ENCODE measurements at places on chromosomes 13 and 19.

- DNase-seq = peak; percentile 69
Measured at GRCh38 chr13:51152701-51153100, 41.6 kb upstream of the C13orf42 start.

GRCh38 chr19:49767381-49767780 is 580 bp downstream of the AP2A1 start:
- no peak for DNase-seq

GRCh38 chr19:4506449-4507149 is 11.7 kb downstream of the PLIN4 start:
- peak; percentile 67 for DNase-seq

DNA sequence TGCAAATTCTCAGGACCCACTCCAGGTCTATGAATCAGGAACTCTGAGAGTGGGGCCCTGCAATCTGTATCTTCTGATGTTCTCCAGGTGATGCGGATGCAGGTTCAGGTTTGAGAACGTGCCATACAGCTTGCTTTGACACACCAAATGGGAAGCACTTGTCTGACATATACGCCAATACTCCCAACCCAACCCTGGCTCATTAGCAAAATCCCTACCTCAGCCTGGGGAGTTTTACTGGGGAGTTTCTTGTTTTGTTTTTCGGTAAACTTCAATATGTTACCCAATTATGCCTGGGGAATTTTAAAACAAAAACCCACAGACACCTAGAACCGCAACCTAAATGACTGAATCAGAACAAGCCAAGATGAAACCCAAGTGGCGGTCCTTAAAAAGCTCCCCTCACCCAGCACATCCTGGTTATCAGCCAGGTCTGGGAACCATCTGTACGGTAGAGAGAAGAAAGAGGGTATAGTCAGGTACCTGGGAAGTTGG is 41.2 kb downstream of the ABCC4 start:
- no peak for DNase-seq

- DNase-seq = no peak
Measured at GRCh38 chr19:4350726-4351125, 7.4 kb downstream of the MPND start.

DNA sequence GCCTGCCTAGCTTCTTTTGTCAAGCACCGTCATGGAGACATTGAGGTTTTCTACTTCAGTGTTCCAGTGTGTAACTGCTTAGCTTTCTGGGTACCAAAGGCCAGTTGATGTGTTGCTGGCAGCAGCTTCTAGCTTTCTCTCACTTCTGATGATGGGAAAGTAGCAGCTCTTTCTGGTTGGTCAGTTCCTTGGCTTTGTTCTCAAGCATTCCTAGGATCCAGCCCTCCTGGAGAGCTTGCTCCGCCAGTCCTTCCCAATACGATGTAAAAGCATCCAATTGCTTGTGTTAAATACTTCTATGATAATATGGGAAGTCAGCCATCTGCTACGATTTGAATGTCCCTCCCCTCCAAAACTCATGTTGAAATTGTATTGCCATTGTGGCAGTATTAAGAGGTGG is 182.8 kb downstream of the UGGT2 start:
- DNase-seq = no peak

DNA sequence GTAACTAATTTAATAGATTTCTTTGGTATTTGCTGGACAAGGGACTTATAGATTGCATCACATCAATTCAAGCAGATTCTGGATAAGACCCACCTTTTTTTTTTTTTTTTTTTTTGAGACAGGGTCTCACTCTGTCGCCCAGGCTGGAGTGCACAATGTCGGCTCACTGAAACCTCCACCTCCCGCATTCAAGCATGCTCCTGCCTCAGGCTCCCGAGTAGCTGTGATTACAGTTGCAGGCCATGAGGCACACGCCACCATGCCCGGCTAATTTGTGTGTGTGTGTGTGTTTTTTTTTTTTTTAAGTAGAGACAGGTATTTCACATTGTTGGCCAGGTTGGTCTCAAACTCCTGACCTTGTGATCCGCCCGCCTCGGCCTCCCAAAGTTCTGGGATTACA is 4.2 kb upstream of the PRODH2 start:
- DNase-seq = no peak

DNA sequence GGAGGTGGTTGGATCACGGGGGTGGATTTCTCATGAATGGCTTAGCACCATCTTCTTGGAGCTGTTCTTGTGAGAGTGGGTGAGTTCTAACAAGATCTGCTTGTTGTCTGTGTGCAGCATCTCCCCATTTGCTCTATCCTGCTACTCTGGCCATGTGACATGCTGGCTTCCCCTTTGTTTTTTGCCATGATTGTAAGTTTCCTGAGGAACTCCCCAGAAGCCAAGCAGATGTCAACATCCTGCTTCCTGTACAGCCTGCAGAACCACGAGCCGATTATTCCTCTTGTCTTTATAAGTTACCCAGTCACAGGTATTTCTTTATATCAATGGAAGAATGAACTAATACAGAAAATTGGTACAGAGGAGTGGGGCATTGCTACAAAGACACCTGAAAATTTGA is 2.3 kb upstream of the SIGLEC12 start:
- DNase-seq = no peak

DNA sequence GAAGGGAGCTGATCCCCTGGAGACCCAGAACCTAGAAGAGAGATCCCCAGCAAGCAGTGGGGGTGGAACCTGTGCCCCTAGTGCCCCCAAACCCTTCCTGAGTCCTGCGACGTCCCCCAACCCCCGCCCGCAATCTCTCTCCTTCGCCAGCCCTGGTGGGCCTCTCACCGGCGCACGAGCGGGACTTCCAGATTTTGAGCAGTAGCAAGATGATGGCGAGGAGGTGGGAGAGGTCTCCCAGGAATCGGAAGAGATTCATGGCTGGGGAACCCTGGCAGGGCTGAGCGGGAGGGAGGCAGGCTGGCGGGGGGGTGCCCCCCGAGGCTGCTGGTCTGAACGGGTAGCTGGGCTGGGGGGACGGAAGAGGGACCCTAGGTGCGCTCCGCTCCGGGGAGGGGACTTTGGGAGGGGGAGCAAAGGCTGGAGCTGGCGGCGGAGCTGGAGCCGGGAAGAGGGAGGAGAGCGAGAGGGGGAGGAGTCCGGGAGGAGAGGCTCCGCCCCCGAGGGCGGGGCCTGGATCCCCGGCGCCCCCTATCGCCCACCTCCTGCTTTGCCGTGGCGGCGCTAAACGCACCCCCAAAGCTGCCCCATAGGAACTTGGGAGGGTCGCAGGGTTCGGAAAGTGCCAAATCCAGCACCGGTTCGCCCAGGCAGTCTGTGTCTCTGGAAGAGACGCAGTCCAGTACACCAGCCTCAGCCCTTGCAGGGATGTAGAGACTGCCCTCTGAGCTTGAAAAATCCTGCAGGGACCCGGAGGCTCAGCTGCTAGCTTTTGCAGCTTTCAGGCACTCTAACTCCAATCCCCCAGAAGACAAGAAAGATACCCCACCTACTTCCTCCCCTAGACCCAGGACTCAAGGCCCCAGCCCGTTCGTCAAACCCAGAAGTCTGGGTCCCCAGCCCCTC is at the start of gene KDELR1:
Gene KDELR1, minus strand, starts transcription at position 452 of the 906 bp plus-strand sequence. Its CDS starts 193 bp downstream, at position 259.
- peak; percentile 39 for DNase-seq

DNA sequence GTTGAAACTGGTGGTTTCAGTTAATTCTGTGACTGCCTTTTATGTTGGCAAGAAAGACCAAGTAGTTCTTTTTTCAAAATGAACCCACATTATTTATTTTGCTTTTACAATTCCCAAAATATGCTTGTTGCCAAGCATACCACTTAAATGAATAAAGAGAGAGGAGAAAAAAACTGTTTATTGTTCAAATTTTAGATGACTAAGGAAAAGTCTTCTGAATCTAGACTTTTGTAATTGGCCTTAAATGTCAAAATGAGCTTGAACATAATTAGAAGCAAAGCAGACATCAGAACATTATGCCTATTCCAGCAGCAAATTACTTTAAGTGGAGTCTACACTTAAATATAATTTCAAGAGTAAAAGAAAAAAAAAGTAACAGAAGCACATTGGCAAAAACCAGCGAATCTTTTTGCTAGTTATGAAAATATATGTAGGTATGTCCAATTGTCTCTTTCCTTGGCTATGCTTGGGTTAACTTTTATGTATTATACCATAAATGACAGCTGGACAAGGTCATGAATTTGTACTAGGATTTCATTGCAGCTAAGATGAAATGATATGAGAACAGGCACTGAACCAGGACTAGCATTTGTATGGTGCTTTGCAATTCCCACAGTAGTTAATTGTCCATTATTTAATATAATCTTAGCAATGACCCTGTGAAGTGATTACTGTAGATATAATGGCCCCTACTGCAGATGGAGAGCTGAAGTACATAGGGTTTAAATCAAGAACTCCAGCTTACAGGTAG is 211.9 kb downstream of the NALCN start:
- no peak for DNase-seq

DNA sequence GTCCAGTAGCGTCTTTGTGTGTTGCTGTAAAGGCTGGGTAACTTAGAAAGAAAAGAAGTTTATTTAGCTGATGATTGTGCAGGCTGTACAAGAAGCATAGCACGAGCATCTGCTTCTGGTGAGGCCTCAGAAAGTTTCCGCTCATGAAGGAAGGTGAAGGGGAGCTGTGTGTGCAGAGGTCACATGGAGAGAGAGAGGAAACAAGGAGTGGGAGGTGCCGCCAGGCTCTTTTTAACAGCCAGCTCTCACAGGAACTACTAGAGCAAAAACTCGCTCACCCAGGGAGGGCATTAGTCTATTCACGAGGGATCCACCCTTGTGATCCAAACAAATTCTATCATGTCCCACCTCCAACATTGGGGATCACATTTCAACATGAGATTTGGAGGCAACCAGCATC is 99.8 kb downstream of the GPR12 start:
- DNase-seq = no peak

GRCh38 chr19:10191347-10191746 is 3.4 kb downstream of the DNMT1 start:
- DNase-seq = peak; percentile 36

- peak; percentile 29 for DNase-seq
Measured at GRCh38 chr13:50509771-50510441, 333.6 kb downstream of the DLEU7 start.

- DNase-seq = no peak
Measured at GRCh38 chr13:50635504-50635903, 208.0 kb downstream of the DLEU7 start.

DNA sequence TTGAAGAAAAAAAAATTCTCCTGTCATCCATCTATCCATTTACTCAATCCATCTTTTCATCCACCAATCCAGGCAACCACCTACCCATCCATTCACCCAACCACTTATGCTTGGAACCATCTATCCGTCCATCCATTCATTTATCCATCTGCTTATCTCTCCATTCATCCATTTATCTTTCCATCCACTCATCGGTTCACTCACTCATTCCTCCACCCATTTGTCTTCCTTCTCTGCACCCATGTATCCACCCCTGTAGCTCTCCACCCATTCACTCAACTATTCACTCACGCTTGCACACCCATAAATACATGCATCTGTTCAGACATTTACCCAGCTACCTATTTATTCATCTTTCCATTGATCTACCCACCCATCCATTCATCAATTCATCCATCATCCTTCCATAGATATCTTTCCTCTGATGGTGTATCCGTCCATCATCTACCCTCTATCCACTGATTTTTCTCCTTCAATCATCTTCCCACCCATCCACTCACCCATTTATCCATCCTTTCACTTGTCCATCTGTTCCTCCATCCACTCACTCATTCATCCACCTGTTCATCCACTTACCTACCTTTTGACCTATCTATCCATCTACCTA is 9.5 kb downstream of the NPHS1 start:
- DNase-seq = no peak

GRCh38 chr19:16608290-16608739 is 19.7 kb downstream of the MED26 start:
- peak; percentile 75 for DNase-seq

DNA sequence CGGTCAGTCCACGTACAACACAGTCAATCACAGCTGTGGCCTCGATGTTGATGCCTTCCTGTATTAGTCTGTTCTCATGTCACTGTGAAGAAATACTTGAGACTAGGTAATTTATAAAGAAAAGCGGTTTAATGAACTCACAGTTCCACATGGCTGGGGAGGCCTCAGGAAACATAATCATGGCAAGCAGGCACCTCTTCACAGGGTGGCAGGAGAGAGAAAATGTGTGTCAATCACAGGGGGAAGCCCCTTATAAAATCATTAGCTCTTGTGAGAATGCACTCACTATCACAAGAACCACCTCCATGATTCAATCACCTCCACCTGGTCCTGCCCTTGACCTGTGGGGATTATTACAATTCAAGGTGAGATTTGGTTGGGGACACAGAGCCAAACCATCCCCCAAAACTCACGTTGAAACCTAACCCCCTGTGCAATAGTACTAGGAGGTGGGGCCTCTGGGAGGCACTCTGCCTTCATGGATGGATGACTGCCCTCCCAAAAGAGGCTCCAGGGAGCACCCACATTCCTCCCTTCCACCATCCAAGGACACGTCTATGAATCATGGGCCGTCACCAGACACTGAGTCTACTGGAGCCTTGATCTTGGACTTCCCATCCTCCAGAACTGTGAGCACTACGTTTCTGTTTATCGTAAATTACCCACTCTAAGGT is 2.3 kb upstream of the PROZ start:
- DNase-seq = no peak

- peak; percentile 5 for DNase-seq
Measured at GRCh38 chr13:99501848-99502301, 603 bp downstream of the TM9SF2 start.

DNA sequence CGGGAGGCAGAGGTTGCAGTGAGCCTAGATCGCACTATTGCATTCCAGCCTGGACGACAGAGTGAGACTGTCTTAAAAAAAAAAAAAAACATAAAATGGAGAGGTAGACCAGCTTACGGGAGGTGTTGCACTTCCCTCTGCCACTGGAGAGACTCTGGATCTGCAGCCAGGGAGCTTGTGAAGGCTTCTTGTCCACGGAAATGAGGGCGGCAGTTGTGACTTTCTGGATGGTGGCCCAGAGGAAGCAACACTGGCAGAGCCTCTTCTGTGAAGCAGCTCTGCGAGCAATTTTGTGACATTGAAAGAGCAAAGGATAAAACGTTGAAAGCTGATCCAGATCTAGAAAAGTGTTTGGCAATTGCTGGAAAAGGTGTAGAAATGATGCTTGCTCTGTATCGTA is 10.4 kb downstream of the SPINT2 start:
- no peak for DNase-seq
